Hippocampal formation (tissue), 2 donors: ENCODE measurements at places on chromosomes 4 and X.

- no peak for DNase-seq
These were observed 13.2 kb downstream of the HS3ST1 start for GRCh38 chr4:11415409-11416070.

GRCh38 chr4:140711910-140712309 lies 44.3 kb downstream of the TBC1D9 start:
- DNase-seq = no peak

DNA sequence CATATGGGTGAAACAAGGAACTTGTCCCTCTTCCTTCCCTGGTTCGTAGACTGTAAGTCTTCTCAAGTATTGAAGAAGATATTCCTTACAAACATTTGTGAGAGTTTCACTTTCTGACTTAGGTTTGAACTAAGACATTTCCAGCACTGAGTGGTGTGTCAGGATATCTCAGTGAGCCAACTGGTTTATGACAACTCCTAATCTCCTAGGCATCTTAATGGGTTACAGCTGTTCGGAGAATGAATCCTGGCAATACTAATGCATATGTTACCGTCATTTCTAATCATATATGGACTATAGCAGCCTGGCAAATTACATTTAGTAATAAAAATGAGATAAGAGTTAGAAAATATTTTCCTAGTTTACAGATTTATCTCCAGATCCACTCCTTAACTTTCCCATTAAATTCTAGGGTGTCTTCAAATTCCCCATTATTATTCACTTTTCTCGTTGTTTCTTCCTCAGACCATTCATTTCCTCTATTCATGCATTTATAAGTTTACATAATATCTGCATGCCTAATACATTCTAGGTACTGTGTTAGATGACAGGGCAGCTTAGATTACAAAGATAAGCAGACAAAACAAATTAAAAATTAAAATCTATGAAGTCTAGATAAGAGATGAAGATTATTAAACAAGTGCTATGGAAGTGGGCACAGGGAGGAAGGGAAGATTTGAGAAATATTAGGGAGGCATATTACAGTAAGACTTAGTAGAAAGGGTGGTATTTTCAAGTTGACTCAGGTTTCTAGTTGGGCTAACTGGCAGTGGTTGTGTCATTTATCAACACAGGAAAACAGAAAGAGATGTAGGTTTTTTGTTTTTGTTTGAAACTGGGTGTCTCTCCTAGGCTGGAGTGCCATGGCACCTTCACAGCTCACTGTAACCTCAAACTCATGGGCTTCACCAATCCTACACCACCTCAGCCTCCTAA lies 173.9 kb downstream of the WDFY3 start:
- DNase-seq = no peak

DNA sequence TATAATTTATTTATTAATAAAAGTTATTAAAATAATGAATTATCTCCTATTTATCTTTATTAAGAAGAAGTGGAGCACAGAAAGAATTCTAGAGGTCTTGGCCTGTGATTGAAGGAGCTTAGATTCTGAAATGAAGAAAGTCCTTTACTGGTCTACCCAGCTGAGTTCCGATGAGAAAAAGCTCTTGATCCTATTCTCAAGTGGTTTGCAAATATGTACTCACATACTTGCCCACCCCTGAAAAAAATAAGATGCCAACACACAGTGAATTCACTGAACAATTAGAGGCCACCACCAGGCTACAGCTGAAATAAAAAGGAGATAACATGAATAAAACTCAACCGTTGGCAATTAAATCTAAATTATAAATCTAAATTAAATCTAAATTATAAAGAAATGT lies 253.4 kb downstream of the MAPK10 start:
- no peak for DNase-seq

- no peak for DNase-seq
These were observed 110.9 kb downstream of the FBXW7 start for GRCh38 chr4:152424977-152425376.

GRCh38 chrX:134375691-134376090 lies 84.3 kb upstream of the HPRT1 start:
- DNase-seq = peak; percentile 0

GRCh38 chrX:11064276-11064675 lies 46.9 kb upstream of the HCCS start:
- no peak for DNase-seq

GRCh38 chr4:2074588-2074987 lies 15.5 kb downstream of the NAT8L start:
- no peak for DNase-seq

DNA sequence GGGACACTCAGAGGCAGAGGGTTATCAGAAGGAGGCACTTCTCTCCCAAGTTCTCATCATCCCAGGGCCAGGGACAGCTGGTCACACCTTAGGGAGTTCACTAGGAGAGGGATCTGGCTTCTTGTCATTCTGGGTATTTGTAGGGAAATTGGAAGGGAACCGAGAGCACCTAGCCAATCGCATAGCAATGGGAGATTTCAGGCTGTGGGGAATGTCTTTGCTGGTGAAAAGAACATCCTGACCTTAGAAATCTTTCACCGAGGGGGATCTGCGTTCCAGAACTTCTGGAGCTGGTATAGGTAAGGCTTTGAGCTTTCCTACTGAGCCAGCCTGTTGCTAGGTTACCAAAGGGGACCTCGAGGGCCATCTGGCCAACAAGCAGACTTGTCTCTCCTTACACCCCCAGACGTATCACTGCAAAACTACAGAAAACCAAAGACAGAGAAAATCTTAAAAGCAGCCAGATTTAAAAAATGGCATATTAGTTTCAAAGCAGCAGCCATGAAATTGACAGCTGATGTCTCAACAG lies 6.8 kb downstream of the HTT-AS start:
- DNase-seq = no peak

- no peak for DNase-seq
These were observed 2.5 kb downstream of the CCNI start for GRCh38 chr4:77073106-77073809.

DNA sequence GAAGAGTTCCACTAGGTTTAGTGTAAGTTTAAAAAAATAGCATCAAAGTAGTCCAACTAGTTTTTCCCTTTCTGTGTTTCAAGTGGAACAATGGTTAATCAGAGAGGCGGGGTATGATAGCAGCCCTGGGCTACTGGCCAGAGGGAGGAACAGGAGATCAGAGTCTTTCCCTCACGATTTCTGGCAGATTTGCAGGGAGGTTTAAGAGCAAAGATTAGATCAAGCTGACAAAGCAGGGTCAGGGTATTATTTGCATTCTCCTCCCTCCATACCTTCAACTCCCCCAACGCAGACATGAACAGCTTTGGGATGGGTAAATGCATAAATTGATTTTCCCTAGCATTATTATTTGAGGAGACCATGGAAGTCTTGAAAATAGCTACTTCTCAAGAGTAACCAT lies 277.6 kb upstream of the DIAPH2 start:
- no peak for DNase-seq
